ENCODE measurements at places on chromosomes 1 and 21.
A peak's percentile ranks its signal among the peaks of the same experiment; 100 is the strongest.

DNA sequence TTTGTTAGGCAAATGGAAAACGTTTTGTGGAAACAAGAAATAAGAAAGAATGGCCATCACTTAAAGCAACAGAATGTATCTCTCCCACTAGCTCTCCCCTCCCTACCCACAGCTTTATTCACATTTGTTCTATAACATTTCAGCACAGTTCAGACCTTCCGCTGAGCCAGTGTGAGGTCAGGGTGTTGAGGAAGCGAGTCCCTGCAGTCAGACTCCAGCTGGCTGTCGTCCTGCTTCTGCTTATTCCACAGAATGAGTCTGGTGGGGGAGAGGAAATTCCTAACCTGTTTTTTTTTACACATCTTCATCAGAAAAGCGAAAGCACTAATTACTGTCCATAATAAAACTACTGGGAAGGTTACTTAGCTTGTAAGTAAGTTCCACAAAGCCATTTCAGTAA, 39.0 kb downstream of the MRPL39 start:
- DNase-seq: no peak

DNA sequence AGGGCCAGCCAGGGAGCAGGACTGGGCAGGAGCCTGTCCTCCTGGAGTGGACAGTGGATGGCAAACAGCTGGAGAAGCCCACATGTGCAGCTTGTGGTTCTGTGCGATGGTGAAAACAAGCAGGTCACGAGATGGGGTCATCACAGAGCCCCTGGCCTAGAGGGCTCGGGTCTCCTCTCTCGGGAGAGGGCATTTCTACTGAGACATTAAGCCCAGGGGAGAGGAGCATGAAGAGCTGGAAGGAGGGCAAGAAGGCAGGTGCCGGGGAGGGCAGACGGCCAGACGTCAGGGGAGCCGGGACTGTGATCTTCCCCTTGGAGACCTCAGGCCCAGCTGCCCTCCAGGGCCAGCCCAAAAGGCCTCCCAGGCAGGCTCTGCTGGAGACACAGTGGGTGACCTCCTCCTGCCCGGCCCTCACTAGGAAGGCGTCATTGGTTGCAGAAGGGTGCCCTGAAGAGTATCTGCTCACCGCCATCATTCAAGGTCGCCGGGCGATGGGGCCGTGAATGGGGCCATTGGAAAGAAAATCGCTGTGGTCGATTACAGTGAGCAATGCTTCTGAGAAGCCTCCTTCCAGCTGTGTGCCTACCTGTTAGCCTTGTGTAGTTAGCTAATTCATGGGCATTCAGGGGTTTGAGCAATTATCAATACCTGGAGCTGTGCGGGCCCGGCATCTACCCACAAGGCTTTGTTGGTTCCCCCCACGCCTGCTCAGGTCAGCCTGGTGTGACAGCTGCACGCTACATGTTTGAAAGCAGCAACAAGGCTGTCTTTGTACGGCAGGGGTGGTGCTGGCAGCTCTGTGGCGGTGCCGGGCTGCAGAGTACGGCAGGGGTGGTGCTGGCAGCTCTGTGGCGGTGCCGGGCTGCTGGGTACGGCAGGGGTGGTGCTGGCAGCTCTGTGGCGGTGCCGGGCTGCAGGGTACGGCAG, 72.3 kb upstream of the ACTRT2 start:
- DNase-seq: no peak

DNA sequence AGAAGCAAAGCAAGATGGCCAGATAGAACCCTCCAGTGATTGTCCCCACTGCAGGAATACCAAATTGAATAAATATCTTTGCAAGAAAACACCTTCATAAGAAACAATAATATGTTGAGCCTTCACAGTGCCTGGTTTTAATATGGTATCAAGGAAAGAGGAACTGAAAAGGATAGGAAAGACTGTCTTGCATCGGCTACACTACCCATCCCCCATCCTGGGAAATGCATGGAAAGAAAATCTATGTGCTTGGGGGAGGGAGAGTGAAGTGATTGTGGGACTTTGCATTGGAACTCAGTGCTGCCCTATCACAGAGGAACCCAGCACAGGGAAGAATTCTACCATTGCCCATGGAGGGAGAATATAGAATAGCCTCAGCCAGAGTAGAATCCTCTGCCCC, 28.6 kb upstream of the AK5 start:
- DNase-seq: no peak

DNA sequence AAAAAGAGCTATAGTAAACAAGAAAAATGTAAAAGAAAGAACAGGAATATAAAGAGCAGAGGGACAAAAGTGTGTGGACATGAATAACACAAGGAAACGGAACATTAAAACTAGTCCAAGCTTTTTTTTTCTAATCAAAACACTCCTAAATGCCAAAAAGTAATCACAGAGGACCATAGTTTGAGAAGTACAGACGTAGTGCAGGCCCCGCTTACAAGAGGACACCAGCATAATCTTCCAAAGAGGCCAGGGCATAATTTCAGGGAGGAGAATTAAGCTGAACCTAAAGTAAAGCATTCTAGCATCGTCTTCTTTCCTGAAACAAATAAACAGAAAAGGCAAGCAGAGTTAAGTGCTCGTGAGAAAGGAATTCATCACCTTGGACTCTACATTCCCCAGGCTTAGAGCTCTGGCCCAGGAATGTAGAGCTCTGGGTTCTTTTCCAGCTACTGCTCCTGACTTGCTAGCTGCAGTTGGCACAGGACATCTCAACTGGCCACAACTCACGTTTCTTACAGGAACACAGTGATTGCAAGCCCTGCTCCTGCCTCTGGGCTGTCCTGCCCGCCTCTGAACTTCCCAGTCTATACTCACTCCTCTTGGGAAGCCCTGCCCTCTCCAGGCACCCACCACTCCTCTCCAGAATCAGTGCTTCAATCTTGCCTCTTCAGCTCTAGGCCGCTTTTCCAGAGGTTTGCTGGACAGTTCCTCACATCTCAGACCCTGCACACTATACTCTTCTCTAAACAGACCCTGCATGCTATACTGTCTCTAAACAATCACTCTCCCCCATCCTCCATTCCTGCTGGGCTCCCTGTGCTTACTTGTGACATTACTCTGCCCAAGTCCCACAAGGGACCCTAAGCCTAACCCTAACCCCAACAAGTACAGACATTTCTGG, 9.8 kb downstream of the RGS8 start:
- no peak for DNase-seq

- no peak for DNase-seq
Observed at GRCh38 chr1:93353286-93353685, 7.6 kb downstream of the DR1 start.

- DNase-seq: no peak
Observed at GRCh38 chr21:35086357-35086756, 37.3 kb upstream of the RUNX1 start.

DNA sequence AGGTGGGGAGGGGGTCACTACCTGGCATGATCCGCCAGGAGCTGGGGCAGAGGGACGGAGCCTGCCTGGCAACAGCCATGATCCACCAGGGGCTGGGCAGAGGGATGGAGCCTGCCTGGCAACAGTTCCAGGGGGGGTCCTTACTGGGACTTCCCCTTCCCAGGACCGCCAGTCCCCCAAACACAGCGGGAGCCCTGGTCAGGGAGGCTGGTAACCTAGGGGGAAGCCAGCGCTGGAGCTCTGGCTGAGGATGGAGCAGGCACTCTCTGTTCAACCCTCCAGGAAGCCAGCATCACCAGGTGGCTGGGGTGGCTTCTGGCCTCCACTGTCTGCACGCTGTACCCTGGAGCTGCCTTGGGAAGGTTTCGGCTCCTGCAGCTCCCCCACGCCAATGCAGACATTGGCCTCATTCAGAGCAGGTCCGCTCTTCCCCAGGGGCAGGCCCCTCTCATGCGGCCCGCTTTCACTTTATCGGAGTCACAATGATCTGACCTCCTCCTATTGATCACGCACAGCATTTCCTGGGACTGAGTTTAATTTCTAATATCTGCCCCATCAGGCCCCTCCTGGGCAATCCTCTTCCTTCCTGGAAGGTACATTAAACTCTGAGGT, 68.4 kb upstream of the ABCG1 start:
- no peak for DNase-seq

DNA sequence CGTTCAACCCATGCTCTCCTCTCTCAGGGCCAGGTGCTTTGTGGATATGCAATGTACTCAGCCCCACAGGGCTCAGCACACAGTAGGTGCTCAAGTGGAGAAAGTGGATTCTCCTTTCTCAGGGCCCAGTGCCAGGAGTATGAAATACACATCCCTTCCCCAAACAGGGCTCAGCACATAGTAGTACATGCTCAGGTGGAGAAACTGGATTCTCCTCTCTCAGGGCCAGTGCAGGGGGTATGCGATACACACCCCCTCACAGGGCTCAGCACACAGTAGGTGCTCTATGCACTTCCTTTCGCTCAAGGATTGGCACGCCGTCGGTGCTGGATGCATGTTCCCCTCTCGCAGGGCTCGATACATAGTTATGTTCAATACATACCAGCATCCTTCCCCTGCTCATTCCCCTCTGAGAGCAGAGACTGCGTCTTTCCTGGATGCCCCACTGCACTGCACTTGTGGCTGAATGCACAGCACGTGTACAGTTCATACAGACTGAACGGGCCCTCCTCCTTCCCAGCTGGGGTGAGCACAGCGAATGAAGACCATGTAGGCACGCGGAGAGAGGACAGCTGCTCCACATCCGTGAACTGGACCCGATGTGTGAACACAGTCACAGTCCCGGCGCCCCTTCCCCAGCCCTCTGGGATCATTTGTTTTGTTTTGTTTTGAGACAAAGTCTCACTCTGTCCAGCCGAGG, 16.6 kb upstream of the DISP3 start:
- no peak for DNase-seq

DNA sequence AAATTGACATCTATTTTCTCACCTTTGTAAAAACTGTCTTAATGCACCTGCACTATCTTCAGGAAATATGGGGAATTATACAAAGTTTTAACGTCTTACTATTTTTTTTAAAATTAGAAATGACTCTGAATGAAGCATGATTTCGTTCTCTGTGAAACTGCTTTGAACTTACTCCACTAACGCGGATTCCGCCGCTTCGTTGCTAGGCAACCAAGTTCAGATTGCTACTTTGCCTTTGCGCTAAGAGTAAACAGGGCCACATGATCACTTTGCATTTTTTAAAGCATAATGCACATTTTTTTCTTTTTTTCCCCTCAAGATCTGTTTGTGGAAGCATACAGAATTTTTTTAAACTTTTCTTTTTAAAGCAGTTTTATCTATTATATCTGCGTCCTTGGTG, 690.5 kb downstream of the BRINP3 start:
- DNase-seq: no peak

- DNase-seq: no peak
Observed at GRCh38 chr1:56522680-56523079, 56.7 kb downstream of the PLPP3 start.

GRCh38 chr1:108627256-108627655, 33.6 kb downstream of the HENMT1 start:
- no peak for DNase-seq

- DNase-seq: peak; percentile 20
Observed at GRCh38 chr21:25561668-25562641, 45.3 kb downstream of the MRPL39 start.

- peak; percentile 57 for DNase-seq
Observed at GRCh38 chr1:39105841-39106765, 80.0 kb downstream of the NDUFS5 start.

DNA sequence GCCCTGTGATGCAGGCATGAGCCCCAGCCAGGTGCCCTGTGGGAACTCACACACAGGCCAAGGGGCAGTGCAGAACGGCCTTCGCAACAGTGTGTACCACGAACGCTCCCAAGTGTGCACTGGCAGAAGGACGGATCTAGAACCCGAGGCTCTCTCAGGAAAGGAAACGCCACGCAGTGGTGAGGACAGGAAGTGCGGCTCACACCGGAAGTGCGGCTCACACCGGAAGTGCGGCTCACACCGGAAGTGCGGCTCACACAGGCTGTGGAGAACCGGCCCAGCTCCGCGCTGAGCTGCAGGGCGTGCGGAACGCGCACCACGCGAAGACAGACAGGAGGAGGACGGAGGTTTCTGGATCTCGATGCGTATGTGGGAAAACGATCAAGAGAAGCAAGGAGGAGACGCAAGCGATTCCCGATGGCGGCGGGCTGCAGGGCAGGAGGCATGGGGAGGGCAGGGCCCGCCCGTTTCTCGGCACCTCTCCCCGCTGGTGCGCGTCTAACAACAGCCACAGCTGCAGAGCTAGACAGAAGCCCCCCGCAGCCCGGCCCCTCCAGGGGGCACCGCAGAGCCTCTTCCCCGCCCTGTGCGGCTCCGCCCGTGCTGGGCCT, 35.9 kb upstream of the TMEM52 start:
- DNase-seq: no peak

DNA sequence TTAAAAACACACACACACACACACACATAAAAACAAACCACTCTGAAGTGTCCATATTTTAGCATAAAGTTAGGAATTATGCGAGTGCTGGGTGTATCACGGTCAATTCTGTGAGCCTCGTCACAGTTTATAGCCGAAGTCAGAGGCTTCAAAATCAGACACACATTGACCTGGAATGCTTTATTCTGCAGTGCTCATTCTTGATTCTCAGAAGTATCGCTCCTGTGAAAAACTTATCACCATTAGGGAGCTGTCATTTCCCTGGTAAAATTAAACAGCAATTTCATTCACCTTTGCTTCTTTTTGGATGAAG, 8.7 kb upstream of the IRF2BP2 start:
- DNase-seq: no peak

DNA sequence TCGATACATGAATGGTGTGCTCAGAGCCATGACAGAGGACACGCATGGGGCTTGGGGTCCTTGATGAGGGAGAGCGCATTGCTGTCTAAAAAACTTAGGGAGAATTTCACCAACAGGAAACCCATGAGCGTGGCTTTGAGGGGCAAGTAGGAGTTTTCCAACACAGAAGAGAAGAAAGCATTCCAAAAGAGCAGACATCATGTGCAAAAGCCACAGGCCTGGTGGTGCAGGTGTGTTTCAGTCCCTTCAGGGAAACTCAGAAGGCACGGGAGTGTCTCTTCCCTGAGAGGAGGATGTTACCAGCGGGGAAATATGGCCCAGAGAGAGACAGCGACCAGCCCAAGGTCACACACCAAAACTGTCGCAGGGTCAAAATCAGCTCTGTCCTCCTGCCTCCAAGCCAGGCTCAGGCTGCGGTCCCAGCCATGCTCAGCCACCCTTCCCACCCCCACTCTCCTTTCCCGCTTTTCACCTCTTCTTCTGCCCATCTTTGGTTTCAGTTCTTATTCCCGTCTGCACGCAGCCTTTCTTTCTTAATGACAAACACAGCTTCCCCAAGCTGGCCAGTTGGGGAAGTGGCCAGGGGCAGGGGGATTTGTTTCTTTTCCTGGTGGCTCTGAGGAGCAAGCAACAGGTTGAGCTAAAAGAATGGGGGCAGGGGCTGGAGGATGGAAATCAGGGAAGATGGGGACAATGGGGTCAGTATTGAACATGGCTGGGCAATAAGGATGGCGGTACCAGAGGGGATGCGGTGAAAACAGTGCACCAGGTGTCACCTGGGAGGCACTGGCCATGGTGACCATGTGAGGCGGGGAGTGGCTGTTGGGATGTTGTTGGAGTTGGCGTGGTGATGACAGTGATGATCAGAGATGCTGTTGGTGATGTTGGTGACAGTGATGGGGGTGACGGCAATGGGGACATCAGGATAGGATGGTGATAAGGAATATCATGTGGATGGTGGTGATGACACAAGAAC, 10.3 kb downstream of the LAPTM5 start:
- no peak for DNase-seq

GRCh38 chr1:2981388-2981787, 39.9 kb upstream of the ACTRT2 start:
- DNase-seq: no peak
